ENCODE measurements at places on chromosomes 3 and 15.

DNA sequence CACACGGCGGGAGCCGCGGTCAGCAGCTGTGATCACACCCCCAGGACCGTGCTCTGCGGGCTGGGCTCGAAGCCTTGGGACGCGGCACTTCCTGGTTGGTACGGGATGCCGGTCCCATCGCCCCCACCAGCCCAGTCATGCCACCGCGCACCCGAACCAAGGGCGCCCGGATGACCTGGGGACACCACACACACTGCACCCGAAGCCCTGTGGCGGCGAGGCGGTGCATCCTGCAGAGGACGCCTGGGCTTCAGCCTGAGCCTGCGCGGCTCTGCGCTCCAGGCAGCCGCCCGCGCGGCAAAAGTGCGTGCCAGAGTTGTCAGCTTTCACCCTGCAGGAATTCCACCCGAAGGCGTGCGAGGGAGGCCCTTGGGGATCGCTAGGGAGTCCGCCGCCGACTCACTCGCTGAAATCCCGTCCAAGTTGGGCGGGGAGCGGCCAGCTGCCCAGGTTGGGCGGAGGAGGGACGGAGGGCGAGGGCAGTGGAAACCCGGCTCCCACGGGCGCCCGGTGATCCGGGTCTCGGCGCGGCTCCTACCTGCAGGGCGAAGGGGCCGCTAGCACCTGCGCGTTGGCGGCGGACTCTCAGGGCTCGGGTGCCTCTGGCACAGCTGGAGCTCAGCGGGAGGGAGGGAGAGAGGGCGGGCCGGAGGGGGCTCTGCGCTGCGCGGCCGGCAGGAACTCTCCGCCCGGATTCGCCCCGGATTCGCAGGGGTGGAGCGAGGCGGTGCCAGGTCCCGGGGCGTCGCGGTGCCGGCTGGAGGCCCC is at the start of gene PLD1:
TSS of gene PLD1 (minus strand) at position 623 of the 768 bp plus-strand sequence. CDS start 72,432 bp downstream, outside the sequence.
- peak; percentile 96 for DNase-seq

DNA sequence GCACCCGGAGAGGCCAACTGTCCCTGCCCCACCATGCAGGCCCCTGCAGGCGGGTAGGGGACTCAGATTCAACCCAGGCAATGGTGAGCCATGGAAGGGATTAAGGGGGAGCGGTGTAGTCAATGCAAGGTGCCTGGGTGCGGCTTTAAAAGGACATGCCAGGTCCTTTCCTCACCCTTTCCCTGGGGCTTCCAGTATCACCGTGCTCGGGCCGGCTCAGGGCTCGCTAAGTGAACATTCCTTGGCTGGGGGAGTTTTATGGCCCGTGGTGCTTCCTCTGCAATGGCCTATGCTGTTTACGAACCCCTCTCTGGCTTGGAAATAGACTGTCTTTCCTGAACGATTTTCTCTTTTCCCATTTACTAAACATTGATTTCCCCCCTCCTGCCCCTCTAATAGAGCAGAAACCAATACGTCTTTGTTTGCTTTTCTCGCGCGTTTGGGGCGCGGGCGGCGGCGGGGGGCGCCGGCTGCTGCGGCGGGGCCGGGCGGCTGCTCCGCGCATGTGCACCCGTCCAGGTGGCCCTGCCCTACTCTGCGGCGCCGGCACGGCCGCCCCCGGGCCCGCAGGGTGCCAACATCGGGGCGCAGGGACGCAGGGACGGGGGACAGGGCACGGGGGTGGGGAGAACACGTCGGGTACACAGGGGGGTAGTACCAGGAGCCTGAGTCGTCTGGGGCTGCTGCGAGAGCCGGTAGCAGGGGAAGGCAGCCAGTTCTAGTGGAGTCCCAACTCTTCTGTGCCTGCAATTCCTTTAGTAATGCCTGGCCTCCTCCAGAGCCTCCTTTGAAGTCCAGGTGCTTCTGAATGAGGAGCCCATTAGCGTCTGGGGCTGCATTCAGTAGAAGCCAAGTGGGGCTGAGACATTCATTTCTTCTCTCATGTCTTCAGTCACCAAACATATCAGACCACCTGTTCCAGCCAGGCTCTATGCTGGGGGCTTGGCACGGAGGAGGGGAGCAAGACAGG is 26.9 kb upstream of the CACNA2D2 start:
- DNase-seq = peak; percentile 60

GRCh38 chr3:141302364-141303141 is 65.8 kb upstream of the ZBTB38 start:
- DNase-seq = peak; percentile 31

DNA sequence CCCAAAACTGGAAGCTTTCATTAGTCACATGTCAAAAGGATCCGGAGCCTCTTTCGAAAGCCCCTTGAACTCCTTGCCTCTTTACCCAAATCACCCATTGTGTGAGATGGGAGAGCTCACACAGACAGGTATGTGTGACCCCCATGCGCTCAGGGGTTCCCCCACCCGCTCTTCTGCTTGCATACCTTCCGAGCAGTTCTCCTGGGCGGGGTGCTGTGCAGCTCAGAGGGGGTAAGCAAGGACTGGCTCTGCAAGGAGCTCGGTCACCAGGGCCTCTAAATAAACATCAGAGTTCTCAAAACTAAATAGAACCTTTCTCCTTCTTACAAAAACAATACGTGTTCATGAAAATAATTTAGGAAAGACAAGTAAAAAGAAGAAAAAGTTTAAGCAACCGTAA is 55.7 kb downstream of the PXYLP1 start:
- DNase-seq = no peak

GRCh38 chr15:59137566-59137965 is 32.6 kb downstream of the CCNB2 start:
- DNase-seq = no peak

GRCh38 chr3:114155370-114155821 is 23.5 kb downstream of the DRD3 start:
- DNase-seq = peak; percentile 9

DNA sequence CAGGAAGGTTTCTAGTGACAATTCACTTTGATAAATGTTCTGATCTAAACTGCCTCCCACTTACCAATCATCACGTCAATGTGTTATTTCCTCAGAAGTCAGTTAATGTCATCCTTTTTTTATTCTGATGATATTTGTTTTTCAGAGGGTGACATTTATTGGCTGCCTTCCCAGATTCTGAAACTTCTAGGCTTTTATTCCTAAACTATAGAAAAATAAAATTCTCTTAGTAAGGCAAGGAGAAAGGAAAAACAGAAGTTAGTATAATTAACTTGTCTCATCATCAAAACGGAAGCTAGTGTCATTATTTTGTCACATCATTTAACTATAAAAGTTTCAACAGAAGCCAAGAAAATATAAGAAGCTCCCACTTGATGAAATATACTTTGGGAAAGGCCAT is 100.0 kb upstream of the C3orf80 start:
- DNase-seq = no peak
